Renal pelvis (tissue), 12 donors: ENCODE measurements at places on chromosomes 2 and 18. TPM values are rescaled to one million over a fixed set of nuclear protein-coding genes. Genes with fewer than 3 reads are reported as not detected.
A peak's percentile ranks its signal among the peaks of the same experiment; 100 is the strongest.

GRCh38 chr2:103959174-103960128 is 894.5 kb upstream of the POU3F3 start:
- DNase-seq, result peak; percentile 45

DNA sequence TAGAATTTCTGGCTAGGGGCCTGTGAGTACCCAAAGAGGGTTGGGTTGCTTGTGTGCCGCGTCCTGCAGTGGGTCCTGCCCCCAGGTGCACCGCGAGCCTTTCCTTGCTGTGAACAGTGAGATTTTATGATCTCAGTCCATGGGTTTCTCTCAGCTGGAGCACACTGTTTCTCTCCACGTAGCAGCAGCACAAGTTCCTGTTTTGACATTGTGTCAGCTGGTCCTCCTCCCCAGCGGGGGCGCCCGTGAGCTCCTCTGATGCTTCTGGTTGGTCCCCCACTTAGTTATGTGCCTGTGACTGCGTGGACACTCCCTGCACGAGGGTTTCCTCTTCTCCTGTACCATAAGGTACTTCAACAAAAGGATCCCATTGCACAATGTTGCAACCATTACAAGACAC is 29.8 kb downstream of the TSHZ1 start:
- no peak for DNase-seq

The UGT1A4 gene
- polyA plus RNA-seq, result not detected

- peak; percentile 86 for DNase-seq
Measured at GRCh38 chr2:20617892-20618467, 32.9 kb downstream of the HS1BP3 start.

- no peak for DNase-seq
Measured at GRCh38 chr18:10804126-10804525, 278.3 kb downstream of the NAPG start.

The OR6B2 gene
- polyA plus RNA-seq, result not detected

The LOXHD1 gene
- polyA plus RNA-seq, result 1.3 TPM

- DNase-seq, result no peak
Measured at GRCh38 chr2:103364177-103364576, 602.3 kb downstream of the TMEM182 start.

GRCh38 chr18:39318008-39318407 is 1752.4 kb upstream of the CELF4 start:
- no peak for DNase-seq

The KYNU gene
- polyA plus RNA-seq, result 6.2 TPM

- DNase-seq, result no peak
Measured at GRCh38 chr2:18545384-18545783, 15.1 kb downstream of the RDH14 start.

The HOXD12 gene
- polyA plus RNA-seq, result 0.52 TPM

DNA sequence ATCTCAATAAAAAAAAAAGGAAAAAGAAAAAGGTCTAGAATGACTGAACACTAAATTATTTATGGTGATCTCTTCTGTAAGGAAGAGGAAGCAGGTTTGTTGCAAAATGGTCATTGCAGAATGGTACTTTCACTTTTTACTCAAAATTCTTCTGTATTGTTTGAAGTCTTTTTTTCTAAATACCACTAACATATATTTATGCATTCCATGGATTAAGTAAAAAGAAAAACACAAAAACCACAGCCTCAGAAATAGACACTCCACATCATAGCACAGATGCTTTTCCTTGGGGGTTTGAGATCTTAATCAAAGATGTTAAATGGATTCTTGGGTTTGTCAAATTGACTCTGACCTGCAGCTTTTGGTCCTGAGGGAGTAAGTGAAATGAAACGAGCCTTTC is 47.4 kb downstream of the RHOB start:
- DNase-seq, result no peak

DNA sequence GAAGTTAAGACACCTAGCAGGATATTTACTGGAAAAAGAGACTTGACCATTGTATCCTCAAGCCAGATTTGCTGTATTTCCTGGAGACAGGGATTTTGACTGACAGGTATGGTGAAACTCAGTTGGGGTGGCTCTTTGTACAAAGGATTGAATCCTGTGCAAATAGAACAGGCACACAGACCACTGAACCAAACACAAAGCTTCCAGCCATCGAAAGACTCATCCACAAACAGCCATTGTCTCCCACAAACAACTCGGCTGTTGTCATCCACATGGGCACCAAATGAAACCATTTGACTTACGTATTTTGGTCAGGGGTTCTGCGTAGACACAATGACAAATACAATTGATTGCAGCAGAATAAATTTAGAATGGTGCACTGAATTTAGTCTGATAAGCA is 15.9 kb downstream of the RNF152 start:
- no peak for DNase-seq

The CAPN14 gene
- polyA plus RNA-seq, result 0.18 TPM

- no peak for DNase-seq
Measured at GRCh38 chr2:101223814-101224231, 28.9 kb upstream of the CNOT11 start.

- DNase-seq, result peak; percentile 90
Measured at GRCh38 chr2:205682239-205682970, at the start of gene NRP2. Gene NRP2 (plus strand): TSS chr2:205682501. CDS start chr2:205683291, 790 bp downstream.

GRCh38 chr2:74921236-74921736 is 37.2 kb upstream of the POLE4 start:
- no peak for DNase-seq

GRCh38 chr2:130252880-130253645 is 54.8 kb upstream of the TUBA3E start:
- no peak for DNase-seq

DNA sequence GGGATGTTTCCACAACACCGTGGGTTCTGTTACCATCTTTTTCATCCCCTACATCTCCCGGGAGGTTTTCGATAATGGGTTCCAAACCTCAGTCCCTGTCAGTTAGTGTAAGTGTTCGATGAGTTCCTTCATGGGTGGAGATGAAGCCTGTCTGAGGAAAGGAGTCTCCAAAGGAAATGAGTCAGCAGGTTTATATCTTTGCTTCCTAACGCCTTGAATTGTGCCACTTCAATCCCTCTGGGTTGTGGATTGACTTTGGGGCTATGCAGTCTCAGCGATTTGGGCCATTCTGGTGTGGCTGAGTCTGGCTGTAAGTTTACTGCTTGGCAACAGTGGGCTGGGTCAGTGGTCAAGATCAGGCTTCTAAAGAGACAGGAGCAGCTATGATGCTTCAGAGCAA is 1.2 kb downstream of the SERPINB5 start:
- DNase-seq, result no peak

- DNase-seq, result no peak
Measured at GRCh38 chr2:227450926-227451654, 20.9 kb upstream of the AGFG1 start.

DNA sequence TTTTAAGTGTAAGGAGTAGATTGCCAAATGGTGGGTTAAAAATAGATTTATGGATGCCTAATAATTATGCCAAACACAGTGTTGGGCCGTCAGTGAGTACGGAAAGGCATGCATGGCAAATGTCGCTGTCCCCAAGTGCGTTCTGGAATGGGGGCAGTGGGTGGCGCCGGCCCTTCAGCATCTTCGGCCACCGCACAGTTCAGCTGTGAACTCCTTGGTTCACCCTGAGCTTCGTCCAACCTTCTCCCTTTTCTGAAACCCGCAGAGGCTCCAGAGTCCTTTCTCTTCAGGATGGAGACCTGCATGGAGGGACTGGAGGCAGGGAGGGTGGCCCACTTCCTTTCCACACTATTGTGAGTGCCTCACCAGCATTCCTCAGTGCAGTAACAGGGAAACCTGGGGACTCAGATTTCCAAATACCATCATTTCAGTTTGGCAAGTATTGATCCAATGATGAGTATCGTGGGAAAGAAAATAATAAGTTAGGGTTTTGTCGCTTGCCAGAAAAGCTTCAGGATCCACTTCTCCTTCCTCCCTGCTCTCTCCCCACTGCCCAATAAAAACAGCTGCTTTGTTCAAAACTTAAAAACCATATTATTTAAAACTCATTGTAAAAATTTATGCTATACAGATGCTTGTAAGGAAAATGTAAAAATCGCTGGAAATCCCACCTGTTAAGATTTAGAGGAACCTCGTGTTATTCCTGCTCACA is 74.6 kb upstream of the TXNDC2 start:
- no peak for DNase-seq

The CD28 gene
- polyA plus RNA-seq, result 1.1 TPM

- DNase-seq, result no peak
Measured at GRCh38 chr2:111715987-111716904, 167.7 kb downstream of the ANAPC1 start.

The COLEC11 gene
- 2.4 TPM for polyA plus RNA-seq

DNA sequence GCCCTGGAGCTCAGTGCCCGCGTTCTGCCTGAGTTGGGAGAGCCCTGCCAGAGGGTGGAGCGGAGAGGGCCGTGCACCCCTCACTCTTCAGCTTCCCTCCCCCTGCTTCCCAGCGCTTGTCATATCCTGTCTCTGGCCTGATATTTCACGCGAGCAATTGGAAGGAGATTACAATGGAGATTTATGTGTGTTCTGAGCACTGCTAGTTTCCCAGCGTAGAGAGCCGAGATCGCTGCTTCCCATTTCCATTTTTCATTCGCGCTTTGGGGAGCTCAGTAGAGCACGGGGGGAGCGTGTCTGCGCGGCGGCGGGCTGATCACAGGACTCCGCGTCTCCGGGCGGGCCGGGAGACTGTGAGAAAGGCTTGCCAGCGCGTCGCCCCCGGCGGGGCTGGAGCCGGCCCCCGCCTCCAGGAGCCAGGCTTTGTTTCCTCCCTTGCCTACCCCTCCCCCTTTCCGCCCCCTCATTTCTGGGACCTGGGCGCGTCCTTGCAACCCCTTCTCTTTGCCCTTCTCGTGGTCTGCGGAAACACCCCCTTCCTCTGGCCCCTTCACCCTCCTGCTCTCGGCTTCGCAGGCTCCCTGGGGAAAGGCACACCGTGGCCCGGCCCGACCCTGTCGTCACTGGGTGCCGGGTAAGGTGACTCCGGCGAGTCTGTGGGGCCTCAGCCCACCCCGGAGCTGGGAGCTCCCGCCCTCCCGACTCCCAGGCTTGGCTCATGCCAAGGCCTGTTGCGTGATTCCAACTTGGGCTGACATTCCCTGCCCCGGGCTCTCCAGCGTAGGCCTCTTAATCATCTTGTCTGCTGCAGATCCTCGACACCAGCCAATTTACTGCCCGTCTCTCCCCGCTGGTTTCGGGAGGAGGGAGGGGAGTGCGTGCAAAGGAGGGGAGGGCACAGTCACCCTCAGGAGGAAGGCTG is 5.8 kb downstream of the DLX2 start:
- DNase-seq, result no peak

The CDH2 gene
- 79.9 TPM for polyA plus RNA-seq

The NEU4 gene
- 2.5 TPM for polyA plus RNA-seq

DNA sequence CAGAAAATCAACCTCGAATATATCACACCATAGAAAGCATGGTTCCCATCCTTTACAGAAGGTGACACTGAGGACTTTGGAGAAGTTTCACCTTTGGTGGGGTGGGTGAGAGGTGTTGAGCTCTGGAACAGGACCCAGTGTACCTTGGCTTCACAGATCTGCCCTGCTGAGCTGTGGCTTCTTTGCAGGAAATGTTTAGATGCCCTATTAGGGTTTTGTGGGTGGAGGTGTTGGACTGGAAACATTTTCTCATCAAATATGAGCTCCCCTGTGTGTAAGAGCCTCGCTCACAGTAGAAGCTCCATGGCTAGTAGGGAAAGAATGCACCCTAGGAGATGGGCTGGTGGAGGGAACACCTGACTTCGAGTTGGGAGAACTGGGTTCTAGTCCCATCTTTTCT is 55.6 kb downstream of the RPL37A start:
- DNase-seq, result no peak

The MTHFD2 gene
- 23.8 TPM for polyA plus RNA-seq

- peak; percentile 43 for DNase-seq
Measured at GRCh38 chr2:190382851-190383250, 25.3 kb upstream of the MFSD6 start.

The CDK15 gene
- 1.5 TPM for polyA plus RNA-seq

DNA sequence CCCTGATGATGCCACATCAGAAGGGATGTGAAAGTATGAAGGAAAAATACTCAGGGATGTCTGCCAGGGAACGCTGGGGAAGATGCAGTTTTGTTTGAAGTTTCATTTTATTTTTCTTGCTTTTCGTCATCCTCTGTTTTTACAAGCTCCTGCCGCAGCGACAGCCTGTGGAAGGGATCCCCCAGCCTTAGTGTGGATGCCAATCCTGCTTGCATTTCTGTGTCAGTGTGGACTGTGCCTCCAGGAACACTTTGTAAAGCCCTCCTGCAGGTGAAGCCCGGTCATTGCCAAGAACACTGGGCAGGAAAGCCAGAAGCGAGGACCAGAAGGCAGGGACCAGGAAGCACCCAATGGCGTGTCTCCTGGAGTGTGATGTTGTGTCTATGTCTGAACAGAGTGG is 234.3 kb downstream of the SEPTIN10 start:
- DNase-seq, result no peak

- no peak for DNase-seq
Measured at GRCh38 chr2:10303181-10303693, 533 bp downstream of the HPCAL1 start.

GRCh38 chr18:79797518-79798345 is at the start of gene KCNG2:
Gene KCNG2 (plus strand): TSS chr18:79797938. CDS start chr18:79863668, 65,730 bp downstream.
- DNase-seq, result peak; percentile 42

DNA sequence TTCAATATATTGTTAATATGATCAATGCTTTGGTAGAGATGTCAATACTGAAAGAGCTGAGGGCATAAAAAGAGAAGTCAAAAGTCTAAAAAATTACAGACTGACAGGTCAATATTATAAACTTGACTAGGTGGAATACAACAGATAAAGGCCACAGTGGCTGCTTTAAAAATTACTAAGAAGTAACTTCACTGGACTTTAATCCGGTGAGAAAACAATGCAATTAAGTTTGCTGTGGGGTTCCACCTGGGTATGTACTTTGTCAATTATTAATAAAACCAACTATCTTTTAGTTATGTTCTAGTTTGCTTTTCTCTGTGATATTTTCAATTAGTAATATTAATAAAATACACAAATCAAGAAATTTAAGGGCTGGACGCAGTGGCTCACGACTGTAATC is 44.7 kb downstream of the RAPH1 start:
- no peak for DNase-seq

- no peak for DNase-seq
Measured at GRCh38 chr2:159072795-159073194, 104.4 kb downstream of the TANC1 start.

DNA sequence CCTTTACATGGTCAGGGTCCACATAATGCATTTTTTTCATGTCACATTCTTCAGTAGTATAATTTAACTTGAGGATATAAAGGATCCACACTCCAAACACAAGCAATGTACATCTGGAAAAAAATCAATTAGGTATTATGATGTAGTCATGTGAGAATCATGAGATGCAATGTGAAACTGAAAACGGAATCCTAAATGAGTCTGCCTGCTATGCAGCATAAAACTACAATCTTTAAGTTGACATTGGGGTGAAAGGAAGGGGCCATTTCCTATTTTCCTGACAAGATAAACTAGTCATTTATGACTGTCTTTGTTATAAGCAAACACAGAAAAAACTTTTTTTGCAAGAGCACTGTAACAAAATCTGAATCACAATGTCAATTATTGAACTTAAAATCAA is 27.6 kb downstream of the ST3GAL5 start:
- no peak for DNase-seq

The SF3B1 gene
- 520 TPM for polyA plus RNA-seq

DNA sequence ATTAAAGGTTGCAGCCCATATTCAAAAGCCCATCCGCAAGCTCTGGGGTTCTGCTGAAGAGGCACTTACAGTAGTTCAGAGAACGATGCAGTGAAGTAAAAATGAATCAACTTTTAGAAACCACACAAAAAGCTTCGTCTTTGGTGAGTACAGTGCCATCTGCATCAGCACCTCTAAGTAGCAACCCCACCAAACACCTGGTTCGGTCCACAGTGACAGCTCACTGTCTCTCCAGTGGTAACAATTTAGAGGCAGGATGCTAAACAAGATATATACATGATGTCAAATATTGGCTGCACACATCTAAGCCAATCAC is 275.4 kb upstream of the TCF4 start:
- DNase-seq, result no peak
